Muscle of leg (tissue), 16 donors: ENCODE measurements at places on chromosomes 6 and 20. TPM values are rescaled to one million over a fixed set of nuclear protein-coding genes. Genes with fewer than 3 reads are reported as not detected.

GRCh38 chr6:159234102-159234553 is 64.9 kb downstream of the FNDC1 start:
- no peak for DNase-seq

DNA sequence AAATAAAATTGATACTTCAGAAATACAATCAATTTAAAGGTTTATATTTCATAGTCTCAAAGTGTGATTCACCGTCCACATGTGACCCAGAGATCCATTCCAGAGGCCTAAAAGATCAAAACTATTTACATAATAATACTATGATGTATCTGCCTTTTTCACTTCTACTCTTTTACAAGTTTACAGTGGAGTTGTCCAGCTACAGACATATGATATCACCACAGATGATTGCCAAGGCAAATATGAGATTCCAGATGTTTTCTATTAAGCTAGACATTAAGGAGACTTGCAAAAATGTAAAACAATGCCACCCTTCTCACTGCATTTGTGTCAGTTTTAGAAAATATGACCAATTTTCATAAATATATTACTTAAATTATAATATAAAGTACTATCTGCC is 443.7 kb downstream of the GJA1 start:
- DNase-seq = peak; percentile 88

GRCh38 chr20:4038047-4038459 is 22.7 kb upstream of the RNF24 start:
- DNase-seq = peak; percentile 86

GRCh38 chr6:82371799-82372546 is 8.4 kb downstream of the TPBG start:
- peak; percentile 74 for DNase-seq

DNA sequence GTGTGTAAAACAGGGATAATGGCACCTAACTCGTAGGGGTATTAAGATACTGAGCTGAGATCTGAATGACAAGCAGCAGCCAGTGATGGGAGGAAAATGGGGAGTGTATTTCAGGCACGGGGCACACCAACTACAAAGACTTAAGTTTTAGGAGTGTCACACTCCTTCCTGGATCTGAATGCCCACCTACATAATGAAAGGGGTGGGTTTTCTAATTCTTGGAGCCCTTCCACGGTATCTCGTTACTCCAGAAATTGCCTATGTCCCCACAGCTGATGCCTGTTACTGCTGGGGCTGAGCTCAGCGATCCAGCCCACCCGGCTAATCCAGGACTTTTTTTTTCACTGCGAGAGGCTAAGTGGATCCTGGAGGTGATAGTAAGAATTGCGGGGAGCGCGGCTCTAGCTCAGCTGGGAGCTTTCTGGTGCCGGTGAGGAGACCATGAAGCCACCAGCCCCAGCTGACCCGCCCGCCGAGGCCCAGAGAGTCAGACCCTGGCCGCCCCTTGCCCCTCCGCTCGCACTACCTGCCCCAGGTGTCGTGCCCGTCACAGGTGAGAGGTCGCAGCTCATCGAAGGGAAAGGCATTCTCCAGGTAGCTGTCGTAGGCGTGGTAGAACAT is 727 bp downstream of the EDEM2 start:
- no peak for DNase-seq

DNA sequence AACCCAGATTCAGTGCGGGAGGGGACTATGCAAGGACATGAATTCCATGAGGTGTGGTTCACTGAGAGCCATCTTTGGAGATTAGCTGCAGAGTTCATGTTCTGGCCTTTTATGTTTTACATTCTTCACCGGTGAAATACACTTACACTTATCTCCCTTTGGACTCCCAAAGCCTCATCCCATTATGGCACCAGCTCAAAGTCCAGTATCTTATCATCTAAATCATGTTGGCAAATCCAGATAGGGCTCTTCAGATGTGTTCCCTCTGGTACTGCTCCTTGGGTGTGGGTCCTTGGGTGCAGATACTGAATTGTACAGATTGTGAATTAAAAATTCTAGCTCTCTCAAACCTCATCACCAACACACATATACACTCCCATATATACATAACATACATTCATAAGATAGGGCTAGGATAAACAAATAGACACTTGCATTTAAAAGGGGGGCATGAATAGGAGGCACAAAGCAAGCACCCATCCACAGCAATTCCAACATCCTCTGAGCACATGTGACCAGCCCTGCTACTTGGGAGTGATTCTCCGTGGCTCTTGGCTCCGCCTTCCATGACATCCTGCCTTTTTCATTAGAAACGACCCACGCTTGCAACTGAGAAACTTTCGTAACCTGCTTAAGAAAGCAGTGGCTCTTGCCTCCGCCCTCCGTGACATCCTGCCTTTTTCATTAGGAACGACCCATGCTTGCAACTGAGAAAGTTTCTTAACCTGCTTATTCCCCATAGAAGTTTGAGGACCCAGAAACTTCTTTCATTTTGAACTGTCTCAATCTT is 53.6 kb upstream of the LRRC1 start:
- DNase-seq = no peak

- DNase-seq = peak; percentile 68
These were observed 31.7 kb upstream of the IL20RA start for GRCh38 chr6:137076277-137077068.

DNA sequence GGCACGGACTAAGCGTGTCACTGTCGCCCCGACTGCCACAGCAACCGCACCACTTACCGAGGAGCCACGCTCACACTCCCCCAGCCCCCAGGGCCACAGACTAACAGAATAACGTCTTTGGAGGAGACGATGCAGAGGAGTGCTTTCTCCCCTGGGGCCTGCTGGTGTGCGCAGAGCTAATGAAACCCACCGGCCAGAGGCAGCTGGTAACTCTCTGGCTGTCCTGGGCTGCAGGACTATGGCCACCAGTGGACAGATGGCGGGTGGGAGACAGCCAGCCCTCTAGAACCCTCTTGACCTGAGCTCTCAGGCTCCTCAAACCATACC is 228.0 kb downstream of the DLL1 start:
- DNase-seq = no peak

- no peak for DNase-seq
These were observed 59.3 kb upstream of the JAG1 start for GRCh38 chr20:10733122-10733521.

DNA sequence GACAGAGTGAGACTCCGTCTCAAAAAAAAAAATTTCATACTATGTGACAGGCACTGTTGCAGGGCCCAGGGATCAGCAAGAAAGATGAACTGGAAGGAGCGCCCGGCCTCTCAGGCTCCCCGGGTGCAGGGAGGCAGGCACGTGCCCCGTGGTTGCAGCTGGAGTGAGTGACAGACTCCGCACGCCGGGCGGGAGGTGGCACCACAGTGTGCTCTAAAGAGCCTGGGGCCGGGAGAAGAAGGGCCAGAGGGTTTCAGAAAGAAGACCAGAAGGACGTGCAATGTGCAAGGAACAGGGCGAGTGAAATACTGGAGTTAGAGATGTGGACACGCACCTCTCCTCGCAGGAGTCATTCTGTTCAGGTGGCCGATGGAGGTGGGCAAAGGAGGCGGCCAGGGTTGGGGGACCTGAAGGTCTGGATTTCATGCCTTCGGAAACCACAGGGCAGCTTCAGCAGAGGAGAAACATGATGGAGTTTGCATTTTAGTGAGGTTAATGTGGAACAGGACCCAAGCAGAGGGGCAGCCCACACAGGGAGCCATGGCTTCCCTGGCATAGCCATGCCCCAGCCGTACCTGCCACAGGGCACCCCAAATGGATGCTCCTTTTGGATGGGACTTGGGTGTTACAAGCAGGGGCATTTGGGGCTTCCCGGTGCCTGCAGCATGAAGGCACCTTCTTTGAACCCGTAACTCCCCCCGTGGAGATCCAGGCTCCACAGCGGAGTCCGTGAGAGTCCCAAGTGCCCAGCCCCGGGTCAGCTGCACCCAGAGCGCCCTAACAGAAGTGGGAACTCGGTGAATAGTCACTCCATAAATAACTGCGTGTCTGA is 226.2 kb downstream of the ERMARD start:
- DNase-seq = no peak

- no peak for DNase-seq
These were observed 281.3 kb downstream of the BMP7 start for GRCh38 chr20:56985066-56985685.

DNA sequence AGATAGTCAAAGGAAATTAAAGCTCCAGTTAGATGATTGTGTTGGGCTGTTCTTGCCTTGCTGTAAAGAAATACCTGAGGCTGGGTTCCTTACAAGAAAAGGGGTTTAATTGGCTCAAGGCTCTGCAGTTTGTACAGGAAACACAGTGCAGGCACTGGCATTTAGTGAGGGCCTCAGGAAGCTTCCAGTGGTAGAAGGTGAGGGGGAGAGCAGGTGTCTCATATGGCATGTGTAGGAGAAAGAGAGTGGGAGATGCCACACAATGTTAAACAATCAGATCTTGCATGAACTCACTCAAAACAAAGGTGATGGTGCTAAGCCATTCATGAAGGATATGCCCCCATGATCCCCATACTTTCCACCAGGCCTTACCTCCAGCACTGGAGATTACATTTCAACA is 493.5 kb upstream of the IMPG1 start:
- no peak for DNase-seq

DNA sequence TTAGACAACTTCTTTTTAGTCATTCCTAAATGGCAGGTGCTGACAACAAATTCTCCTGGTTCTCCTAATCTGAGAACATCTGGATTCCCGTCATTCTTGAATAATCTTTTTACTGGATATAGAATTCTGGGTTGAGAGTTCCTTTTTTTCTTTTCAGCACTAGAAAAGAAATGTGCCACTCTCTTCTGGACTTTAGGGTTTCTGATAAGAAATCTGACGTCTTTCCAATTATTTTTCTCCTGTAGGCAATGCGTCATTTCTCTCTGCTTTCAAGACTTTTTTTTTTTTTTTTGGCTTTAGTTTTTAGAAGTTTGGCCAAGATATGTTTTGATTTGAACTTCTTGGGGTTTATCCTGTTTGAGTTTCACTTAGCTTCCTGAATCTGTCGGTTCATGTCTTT is 66.1 kb upstream of the RNF24 start:
- no peak for DNase-seq

GRCh38 chr6:82954356-82954755 is 111.3 kb downstream of the UBE3D start:
- DNase-seq = no peak

GRCh38 chr6:91088515-91088914 is 501.6 kb upstream of the MAP3K7 start:
- no peak for DNase-seq

OR14J1 gene
- polyA plus RNA-seq = not detected

SLC12A5 gene
- 1.0 TPM for polyA plus RNA-seq

EYS gene
- polyA plus RNA-seq = 1.1 TPM

BMP2 gene
- polyA plus RNA-seq = 1.4 TPM

RAMACL gene
- 0.15 TPM for polyA plus RNA-seq

NINL gene
- polyA plus RNA-seq = 15.2 TPM
